ENCODE measurements at places on chromosomes 2 and 18.

DNA sequence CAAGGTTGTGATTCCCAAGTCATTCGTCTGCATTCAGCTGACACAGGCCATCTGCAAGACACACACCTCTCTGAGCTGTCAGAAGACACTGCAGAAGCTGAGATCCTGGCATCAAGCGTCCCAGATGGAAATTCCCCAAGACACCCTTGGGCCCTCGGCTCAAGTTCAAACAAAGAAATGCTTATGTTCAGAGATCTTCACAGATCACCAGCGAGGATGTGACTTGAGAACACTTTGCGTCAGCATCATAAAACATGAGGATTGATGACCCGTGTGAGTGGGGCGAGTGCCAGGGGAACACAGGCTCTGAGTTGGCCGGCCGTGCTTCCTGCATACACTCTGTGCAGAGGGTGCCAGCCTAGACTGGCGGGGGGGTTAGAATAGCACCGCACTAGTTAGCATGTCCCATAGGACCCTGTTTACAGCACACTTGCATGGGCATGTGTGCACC lies 36.8 kb downstream of the KCNIP3 start:
- no peaks in the 10 kb centered on the region for H3K27me3 ChIP-seq
- H3K36me3 ChIP-seq, result no peaks in the 10 kb centered on the region
- H3K27ac ChIP-seq, result no peak overlapping the region
- DNase-seq, result no peak
- no peaks in the 10 kb centered on the region for H3K4me1 ChIP-seq

- no peaks in the 10 kb centered on the region for H3K27me3 ChIP-seq
- H3K4me3 ChIP-seq, result no peak overlapping the region
- no peak overlapping the region for H3K27ac ChIP-seq
Measured at GRCh38 chr2:10267551-10268465, 34.9 kb upstream of the HPCAL1 start.

DNA sequence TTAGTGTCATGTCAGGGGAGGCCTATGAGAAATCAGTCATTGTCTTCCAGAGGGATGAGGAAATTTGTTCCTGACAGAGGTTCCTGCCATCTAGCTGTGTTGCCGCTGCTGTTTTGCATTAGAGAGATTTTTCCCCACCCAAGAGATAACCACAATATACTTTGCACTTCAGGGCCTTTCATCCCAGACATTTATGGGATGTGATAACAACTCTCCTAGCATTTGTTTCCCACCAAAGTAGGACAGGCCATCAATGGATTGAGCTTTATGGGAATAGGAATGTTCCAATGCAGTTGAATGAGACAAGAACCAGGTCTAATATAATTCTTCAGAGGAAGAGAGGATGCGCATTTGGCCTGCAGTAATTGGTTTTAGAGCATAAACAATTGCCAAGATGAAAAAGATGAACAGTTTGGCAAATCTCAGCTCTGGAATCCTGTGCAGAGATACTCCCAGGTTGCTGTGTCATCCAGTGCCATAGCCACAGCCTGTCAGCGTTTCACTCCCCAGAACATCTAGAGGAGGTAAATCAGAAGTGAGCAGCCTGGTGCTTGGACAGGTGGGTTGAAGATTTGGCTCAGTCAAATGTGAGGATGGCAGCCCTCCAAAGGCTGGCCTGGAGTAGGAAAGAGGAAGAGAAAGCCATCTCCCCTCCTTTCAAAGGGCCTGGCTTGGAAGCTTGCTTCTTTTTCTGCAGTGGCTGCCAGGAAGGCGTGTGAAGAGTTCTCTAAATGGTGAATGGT lies 93.7 kb upstream of the SETBP1 start:
- H3K36me3 ChIP-seq, result peaks cover 3% of the 10 kb centered on the region
- H3K4me1 ChIP-seq, result no peaks in the 10 kb centered on the region
- H3K4me3 ChIP-seq, result no peak overlapping the region
- H3K27ac ChIP-seq, result no peak overlapping the region
- DNase-seq, result no peak

- no peak for DNase-seq
- no peaks in the 10 kb centered on the region for H3K36me3 ChIP-seq
- no peak overlapping the region for H3K27ac ChIP-seq
- H3K27me3 ChIP-seq, result peaks cover 18% of the 10 kb centered on the region
- H3K4me3 ChIP-seq, result no peak overlapping the region
Measured at GRCh38 chr2:131567891-131568290, 40.2 kb downstream of the CCDC74A start.

DNA sequence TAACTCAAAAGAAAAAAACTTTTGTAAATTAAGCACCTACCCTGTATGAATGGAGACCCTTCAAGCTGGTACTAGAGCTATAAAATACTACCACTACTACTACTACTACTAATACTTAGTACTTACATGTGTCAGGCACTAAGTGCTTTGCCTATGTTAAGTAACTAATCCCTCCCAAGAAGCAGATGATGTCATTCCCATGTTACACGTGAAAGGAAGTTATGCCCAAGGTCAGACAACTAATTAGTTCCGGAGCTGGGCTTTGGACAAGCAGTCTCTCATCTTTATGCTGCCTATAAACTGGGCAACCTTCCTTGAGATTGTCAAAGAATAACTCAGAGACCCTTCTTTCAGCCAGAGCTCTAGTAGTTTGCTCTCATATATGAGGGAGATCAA lies 13.9 kb upstream of the ATP6V1B1 start:
- peaks cover 6% of the 10 kb centered on the region for H3K36me3 ChIP-seq
- peak overlapping the region; percentile 6 for H3K4me3 ChIP-seq
- peaks cover 3% of the 10 kb centered on the region for H3K27me3 ChIP-seq
- peak overlapping the region; percentile 1 for H3K27ac ChIP-seq

DNA sequence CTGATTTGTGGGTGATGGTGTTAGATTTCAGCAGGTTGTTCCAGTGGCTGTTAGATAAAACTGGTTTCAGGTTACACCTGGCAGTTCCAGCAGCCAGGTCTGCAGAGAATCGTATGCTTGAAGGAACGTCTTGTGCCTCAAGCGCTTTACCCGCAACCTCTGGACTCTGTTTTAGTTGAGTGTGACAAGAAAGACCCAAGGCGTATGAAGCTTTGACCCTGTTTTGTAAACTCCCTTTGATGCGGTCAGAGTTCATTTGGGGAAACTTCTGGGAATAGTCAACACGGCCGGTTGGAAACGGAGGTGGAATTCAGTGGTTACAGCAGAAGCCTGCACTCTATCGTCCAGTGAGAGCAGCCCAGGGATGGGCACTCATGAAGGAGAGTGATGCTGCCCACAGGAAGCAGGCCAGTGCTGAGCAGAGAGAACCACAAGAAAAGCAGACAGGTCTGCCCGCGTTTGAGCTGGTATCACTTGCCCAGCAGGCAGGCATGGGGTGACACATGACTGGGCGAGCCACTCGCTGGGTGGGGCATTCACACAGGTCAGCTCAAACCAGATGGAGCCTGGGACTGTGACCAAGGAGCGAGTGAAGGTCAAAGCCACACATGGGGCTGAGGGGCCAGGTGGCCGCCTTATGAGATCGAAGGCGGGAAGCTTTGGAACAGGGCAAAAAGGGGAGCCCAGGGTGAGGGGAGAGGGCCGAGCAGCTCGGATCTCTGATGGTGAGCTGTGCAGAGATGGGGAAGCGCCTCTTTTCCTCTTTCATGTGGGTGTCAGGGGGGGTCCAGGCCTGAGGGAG lies 99.6 kb upstream of the MBOAT2 start:
- H3K36me3 ChIP-seq, result no peaks in the 10 kb centered on the region
- H3K4me3 ChIP-seq, result no peak overlapping the region
- H3K27me3 ChIP-seq, result peaks cover 3% of the 10 kb centered on the region
- peaks cover 39% of the 10 kb centered on the region for H3K4me1 ChIP-seq

All from neural crest cell (in vitro differentiated cells).